ENCODE measurements at places on chromosomes 7 and 10.

DNA sequence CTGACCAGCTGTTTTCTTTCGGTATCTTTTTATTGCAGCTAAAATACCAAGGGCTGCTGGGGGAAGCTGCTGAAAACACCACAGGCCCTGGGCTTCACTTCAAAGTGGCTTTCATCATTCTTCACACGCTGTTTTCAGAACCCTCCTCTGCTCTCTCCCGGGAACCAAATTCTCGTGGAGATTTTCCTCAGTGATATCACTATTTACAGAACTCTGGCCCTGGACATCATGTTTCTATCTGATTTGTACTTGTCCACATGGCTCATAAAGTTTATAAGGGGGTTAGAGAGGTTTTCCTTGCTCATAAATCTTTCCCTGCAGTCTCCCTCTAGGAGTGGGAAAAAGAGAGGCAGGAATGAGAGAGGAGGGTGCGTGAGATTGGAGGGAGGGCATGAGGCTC, 177.4 kb upstream of the NPVF start:
- DNase-seq: no peak

- no peak for DNase-seq
Observed at GRCh38 chr7:44771358-44771757, 22.7 kb downstream of the ZMIZ2 start.

- no peak for DNase-seq
Observed at GRCh38 chr10:90658791-90659190, 199.0 kb downstream of the HTR7 start.

DNA sequence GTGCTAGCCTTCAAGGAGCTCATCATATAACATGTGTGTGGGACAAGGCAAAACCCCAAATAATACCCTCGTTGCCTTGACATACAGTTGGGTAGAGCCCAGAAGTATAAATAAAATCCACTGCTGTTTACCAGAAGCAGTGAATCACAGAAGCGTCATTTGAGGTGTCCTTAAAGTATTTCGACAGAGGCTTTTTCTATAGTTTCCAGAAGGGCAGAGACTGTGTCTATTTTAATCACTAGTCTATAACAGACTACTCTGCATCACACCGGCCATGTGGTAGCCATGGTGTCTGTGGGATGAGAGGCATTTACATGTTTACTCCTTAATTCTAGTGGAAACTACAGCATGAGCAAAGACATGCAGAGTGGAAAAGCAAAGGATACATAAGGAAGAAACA, 131.3 kb downstream of the CTTNBP2 start:
- DNase-seq: no peak

DNA sequence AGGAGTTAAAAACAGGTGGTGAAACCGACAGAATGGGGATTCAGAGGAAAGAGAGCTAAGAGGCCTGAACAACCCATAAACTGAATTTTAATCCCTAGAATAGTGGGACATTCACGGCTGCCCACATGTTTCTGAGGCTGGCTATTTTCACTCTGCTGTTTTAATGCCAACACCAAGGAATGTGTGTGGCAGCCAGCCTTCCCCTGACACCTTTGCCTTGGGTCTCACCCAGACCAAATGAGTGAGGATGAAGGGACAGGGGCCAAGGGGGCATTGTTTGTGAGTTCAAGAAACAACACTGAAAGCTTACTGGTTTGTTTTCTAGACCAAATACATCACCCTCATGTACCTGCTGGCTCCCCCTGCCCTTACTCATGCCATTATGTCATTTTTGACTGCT, 164.3 kb downstream of the JAZF1 start:
- no peak for DNase-seq

- no peak for DNase-seq
Observed at GRCh38 chr10:36423821-36424248, 701.6 kb upstream of the ANKRD30A start.

DNA sequence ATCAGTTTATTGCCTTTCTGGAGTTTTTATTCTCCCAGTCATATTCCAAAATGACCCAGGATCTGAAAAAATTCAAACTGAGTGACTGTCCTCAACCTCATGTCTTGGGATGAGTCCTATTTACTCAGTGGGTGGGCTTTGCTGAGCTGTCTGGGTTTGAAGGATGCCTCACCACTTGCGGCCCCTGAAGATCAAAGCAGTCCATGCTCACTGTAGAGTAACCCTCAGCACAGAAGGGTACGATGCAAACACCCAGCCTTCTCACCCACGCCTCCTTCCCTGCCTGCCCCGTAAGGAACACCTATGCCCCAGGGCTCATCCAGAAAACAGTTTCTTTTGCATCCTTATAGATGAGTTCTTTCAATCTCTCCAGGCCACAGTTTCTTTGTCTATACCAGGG, 42.2 kb upstream of the GRB10 start:
- DNase-seq: no peak
